AG09309 (cell line): ENCODE measurements at places on chromosomes 11 and 22.
A peak's percentile ranks its signal among the peaks of the same experiment; 100 is the strongest.

DNA sequence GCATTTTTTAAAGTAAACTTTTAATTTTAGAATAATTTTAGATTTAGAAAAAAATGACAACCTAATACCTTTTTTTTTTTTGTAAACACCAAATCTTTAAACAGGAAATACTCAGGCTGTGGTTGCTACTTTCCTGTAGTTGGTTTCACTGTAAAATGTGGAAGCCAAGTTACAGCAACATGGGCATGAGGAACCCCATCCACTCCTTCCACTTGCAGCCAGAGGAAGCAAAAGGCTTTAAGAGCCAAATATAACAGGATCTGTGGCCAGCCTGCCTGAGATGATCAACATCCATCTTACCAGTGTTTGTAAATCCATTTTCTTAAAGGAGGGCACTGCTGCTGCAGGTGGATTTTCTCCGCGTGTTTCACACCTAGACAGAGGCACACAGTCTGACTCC, 66.2 kb downstream of the TNRC6B start:
- DNase-seq = no peak

- no peak for DNase-seq
Measured at GRCh38 chr11:15956302-15956701, 400.0 kb downstream of the SOX6 start.

DNA sequence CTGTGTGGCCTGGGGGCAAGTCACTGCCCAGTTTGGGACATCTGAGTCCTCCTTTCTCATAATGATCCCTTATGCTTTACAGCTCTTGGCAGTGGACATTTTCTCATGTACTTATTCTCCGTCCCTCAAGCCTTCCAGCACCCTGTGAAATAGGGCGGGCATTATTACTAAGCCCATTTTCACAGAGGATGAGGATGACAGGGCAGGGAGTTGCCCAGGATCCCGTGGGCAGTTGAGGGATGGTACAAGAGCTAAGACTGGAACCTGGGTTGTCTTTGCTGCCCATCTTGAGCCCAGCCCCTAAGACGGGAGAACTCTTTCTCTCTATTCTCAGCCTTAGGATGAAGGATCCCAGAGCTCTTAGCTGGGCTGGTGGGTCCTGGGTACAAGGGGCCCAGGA, 11.2 kb downstream of the CD82 start:
- no peak for DNase-seq

DNA sequence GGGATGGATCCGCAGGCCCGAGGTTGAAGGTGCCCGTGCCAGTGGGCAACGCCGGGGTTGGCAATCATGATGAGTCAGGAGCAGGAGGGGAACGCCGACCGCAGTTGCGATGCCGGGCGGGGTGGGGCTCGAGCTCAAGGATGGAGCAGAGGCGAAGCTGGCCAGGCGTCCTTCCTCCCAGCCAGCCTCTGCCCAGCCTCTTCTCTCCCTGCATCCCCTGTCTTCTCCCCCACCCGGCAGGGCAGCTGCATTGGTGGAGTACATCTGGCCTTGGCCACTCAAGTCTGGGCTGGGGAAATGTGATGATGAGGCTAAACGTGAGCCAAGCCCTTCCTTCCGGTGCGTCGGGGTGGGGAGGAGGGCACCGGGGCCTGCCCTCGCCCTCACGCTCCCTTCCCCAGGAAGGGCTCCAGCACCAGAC, 3.9 kb downstream of the IFITM10 start:
- no peak for DNase-seq

DNA sequence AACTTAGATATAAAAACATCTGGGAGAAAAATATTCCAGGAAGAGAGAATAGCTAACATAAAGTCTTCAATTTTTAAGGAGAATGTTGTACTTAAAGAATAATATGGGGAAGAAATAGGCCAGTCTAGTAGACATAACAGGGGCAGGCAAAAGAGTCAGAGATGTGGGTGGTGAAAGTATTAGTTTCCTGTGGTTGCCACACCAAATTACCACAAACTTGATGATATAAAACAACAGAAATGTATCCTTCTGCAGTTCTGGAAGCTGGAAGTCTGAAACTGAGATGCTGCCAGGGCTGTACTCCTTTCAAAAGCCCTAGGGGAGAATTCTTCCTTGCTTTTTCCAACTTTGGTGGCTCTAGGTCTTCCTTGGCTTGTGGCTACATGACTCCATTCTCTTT, 1309.7 kb downstream of the LRRC4C start:
- DNase-seq = no peak

DNA sequence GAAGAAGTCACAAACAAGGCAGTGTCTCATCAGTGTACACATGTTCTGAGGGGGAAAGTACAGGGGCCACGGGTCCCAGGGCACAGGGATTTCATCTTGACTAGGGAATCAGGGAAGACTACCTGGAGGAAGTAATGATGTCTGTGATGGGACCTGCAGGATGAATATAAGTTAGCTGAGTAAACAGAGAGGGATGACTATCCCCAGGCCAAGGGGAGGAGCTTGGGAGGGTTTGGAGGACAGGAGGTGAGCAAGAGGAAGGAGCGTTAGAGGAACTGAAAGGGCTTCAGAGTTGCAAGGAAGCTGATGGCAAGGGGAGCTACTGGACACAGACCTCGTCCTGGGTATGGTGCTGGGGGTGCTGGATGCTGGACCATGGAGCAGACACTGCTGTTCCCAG, 56.4 kb downstream of the TRAF6 start:
- DNase-seq = no peak

GRCh38 chr11:124880290-124880611, 15.0 kb downstream of the ROBO3 start:
- DNase-seq = no peak

GRCh38 chr11:554428-555226, 5.9 kb downstream of the LMNTD2 start:
- DNase-seq = no peak

GRCh38 chr11:2091786-2092463, 47.3 kb downstream of the IGF2 start:
- DNase-seq = no peak

- no peak for DNase-seq
Measured at GRCh38 chr11:77959434-77959833, 35.0 kb downstream of the INTS4 start.

- no peak for DNase-seq
Measured at GRCh38 chr11:1932681-1933080, 13.2 kb downstream of the TNNT3 start.

DNA sequence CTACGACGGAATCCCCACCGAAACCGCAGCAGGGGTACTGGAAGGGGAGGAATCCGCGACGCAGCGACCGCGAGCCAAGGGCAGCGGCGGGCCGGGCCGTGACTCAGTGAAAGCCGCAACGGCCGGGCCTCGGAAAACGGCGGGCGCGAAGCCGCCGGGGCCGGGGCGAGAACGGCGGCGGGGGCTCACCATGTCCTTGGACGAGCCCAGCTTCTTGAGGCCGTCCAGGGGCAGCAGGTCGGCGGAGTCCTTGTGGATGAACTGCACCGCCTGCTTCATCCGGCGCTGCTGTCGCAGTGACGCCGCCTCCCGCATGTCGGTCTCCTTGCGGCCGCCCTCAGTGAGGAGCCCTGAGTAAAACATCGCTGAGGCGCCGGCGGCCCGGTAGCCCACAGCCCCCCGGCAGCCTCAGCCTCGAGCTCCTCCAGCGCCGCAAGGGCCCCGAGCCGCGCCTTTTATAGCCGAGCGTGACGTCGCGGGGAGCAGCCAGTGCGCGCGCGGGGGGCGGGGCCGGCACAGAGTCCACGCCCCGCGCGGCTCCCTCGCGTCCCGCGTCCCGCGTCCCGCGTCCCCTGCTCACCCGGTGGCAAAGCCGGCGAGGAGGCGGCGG, at the start of gene NRIP3:
Gene NRIP3, minus strand, starts transcription at position 429 of the 610 bp plus-strand sequence. Its CDS starts 66 bp downstream, at position 363.
- no peak for DNase-seq

GRCh38 chr11:86630229-86630981, 42.0 kb downstream of the ME3 start:
- no peak for DNase-seq

DNA sequence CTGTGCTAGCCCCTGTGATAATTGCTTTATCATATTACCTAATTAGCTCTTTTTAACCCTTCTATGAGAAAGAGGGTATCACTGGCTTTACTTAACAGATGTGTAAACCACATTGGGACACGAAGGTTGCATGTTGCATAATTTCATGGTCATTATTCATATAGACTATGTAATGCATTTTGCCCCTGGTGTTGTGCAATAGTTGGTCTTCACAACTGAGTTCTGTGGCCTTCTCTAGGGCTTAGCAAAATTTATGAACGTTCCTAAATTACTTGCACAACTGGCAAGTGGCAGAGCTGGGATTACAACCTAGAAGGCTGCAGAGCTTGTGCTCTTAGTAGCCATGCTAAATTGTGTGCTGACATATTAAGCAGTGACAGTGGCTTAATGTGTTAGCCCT, 34.6 kb upstream of the PDGFD start:
- DNase-seq = no peak

DNA sequence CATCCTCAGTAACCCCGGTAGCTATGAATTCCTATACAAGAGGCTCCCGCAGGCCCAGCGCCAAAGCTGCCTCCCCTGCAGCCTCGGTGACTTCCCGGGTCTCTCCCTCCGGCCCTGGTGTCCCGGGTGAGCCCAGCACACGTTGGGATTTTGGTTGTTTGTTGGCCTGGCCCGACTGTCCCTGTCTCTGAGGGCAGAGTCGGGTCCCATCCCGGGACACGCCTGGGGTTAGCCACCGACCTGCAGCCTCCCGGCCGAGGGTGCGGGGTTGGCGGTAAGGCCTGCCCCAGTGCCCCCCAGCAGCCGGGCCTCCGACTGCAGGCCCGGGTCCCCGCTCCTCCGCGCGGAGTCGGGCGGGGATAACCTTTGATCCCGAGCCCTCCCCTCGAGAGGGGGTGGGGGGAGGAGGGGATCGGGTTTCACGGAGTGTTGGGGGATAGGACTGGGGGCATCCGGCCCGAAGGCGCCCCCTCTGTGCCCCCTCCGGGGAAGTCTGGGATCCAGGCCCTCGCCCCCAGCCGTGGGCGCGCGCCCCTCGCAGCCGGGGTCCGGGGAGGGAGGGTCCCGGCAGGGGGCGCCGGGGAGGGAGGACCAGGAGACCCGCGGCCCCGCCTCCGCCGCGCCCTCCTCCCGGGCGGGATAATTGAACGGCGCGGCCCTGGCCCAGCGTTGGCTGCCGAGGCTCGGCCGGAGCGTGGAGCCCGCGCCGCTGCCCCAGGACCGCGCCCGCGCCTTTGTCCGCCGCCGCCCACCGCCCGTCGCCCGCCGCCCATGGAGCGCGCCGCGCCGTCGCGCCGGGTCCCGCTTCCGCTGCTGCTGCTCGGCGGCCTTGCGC, at the start of gene FBLN1:
Gene FBLN1, plus strand, starts transcription at position 669 of the 835 bp plus-strand sequence. Its CDS starts 103 bp downstream, at position 772.
- DNase-seq = no peak

DNA sequence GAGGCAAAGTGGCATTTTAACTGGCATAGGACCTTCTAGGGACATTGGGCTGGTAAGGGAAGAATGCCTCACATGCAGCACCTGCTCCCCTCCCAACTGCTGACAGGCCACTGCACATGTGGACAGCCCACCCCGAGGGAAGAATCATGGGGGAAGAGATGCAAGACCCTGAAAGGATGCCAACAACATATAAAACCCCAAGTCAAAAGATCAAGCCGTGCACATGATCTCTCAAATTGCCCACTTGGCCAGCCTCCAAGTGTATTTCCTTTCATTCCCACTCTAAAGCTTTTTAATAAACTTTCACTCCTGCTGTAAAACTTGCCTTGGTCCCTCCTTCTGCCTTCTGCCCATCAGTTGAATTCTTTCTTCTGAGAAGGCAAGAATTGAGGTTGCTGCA, 947.8 kb upstream of the CCDC90B start:
- no peak for DNase-seq

DNA sequence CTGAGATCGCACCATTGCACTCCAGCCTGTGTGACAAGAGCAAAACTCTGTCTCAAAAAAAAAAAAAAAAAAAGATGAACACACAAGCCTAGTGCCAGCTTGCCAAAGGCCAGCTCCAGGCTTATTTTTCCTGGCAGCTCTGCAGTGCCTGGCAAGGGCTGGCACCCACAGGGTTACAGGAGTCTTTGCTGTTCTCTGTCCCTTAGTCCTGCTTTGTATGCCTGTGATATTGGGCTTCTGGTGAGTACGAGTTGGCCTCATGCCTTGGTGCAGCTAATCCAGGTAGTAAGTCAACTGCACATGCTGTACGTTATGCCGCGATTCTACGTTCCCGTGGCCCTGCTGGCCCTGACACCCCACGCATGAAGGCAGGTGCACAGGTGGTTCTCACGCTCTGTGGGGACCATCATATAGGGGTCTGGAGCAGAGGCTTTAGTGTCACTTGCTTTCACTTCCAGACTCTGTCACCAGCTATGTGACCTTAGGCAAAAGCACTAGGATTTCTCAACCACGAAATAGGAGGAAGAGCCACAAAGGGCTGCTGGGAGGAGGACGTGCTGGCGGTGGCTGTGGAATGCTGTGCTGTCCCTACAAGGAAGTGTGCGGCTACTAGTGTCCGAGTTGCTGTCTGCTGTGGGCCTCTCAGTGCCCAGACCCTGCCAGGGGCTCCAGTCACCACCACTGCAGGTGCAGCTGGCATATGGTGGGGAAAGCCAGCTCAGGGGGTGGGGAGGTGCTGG, 21.4 kb upstream of the RASL10A start:
- DNase-seq = no peak

GRCh38 chr11:32088117-32088941, 2.5 kb upstream of the RCN1 start:
- peak; percentile 55 for DNase-seq

- no peak for DNase-seq
Measured at GRCh38 chr11:17531071-17531600, 13.1 kb downstream of the USH1C start.

DNA sequence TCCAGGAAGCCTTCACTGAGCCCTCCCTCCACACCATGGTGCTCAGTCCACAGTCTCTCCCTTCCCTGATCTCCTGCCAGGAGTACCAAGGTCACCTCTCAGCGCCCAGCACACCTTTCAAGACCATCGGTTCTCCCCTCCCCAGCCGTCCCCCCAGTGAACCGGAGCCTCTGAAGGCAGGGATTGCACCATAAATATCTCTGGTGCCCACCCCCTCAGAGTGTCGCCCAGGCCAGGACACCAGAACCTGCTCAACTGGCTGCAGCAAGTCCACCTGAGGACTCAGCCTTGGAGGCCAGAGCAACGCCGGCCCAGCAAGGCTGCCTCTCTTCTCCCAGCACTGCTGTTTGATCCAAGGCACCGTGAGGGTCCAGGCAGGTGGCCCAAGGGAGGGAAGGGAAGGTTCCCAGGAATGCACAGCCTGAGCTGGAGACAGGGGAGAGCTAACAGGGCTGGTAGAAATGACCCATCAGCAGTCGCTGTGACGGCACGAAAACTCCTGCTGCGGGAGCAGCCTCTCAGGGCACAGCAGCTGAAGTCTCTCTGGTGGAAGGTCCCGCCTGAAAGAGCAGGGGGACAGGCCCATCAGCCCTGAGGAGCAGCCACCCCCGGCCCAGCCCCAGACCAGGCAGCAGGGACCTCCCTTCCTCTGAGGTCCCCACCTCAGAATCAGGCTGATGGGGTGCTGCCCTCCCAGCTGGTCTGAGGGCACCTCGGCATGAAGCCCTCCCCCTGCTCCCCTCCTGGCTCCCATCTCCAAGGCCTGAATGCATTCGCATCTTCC, 80.3 kb downstream of the BUD13 start:
- DNase-seq = no peak

GRCh38 chr11:113182288-113182687, 132.1 kb upstream of the TTC12 start:
- DNase-seq = no peak

- DNase-seq = no peak
Measured at GRCh38 chr22:30982512-30982911, 13.4 kb downstream of the TUG1 start.
